Fibroblast of lung (primary cell): ENCODE measurements at places on chromosomes 1 and 21. TPM values are rescaled to one million over a fixed set of nuclear protein-coding genes. Genes with fewer than 3 reads are reported as not detected.

Gene ATG4C
- 10.3 and 12.1 TPM in 2 replicates for total RNA-seq

Gene CLDN17
- total RNA-seq: not detected in 2 replicates

Gene AMY1B
- total RNA-seq: not detected in 2 replicates

DNA sequence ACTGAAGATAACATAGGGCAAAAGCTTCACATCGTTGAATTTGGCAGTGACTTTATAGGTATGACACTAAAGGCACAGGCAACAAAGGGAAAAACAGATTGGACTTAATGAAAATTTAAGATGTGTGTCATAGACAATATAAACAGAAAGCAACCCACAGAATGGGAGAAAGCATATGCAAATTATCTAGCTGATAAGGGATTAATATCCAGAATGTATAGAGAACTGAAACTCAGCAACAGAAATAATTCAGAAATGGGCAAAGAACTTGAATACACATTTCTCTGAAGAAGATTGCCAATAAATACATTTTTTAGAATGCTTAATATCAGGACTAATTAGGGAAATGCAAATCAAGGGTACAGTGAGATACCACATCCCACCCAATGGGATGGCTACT is 55.2 kb upstream of the ANGPTL1 start:
- DNase-seq: no peak

DNA sequence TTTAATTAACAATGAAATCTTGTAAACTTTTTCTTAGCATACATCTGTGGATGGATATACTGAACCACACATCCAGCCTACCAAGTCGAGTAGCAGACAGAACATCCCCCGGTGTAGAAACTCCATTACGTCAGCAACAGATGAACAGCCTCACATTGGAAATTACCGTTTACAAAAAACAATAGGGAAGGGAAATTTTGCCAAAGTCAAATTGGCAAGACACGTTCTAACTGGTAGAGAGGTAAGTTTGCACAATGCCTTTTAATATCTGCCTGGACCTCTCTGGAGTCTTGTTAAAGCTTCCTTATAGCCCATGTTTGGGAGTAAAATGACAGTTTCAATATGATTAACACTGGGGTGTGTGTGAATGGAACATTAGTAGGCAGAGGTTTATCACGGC is 51.4 kb downstream of the MARK1 start:
- no peak for DNase-seq

DNA sequence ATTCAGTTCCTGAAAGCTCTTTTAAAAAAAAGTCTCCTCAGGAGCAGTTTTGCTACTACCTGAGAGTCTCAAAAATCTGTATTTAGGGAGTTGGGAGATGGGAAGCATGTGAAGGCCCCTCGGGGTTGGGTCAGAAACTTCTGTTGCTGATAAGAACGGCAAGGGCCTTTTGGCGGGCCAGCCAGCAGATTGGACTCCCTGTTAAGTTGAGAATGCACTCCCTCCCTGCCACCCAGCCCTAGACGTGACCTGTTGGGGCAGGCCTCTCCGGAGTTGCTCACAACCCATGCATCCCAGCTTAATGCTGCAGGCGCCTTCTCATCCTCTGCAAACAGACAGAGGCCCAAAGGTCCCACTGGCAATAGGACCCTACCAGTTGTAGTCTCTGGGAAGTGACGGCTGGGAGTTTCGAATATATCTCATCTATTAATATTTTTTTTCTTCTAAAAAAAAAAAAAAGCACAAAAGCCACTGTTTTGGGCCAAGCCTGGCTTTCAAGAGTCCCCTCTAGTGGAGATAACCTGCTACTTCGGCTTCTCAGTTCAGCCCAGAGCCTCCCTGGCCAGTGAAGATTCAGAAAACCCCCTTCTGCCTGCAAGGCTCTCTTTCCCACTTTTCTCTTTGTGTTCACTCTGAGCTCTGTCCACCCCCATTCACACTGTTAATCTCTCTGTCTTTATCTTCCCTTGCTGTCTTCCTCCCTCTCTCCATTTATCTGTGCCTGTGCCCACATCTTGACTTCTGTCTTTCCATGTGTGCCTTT is 5.3 kb downstream of the PLXNA2 start:
- peak; percentile 74 for DNase-seq

GRCh38 chr1:96845464-96845863 is 123.9 kb downstream of the PTBP2 start:
- no peak for DNase-seq

DNA sequence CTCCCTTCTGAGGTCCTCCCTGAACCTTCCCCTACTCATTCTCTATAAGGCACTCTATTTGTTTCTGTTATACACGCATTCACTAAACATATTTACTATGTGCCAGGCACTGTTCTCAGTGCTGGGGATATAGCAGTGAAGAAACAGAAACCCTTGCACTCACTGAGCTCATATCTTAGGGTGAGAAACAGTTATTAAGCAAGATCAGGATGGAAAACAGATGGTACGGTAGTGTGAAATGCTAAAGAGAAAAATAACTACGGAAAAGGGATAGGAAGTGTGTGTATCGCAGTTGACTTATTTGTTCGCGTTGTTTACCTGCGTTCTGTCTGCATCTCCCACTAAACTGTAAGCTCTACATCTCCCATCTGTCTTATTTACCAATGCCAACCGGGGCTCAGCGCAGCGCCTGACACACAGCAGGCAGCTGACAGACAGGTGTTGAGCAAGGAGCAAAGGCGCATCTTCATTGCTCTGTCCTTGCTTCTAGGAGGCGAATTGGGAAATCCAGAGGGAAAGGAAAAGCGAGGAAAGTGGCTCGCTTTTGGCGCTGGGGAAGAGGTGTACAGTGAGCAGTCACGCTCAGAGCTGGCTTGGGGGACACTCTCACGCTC is 572 bp downstream of the CYB5RL start:
- no peak for DNase-seq

- DNase-seq: no peak
Measured at GRCh38 chr1:227782226-227782625, 33.2 kb upstream of the PRSS38 start.

DNA sequence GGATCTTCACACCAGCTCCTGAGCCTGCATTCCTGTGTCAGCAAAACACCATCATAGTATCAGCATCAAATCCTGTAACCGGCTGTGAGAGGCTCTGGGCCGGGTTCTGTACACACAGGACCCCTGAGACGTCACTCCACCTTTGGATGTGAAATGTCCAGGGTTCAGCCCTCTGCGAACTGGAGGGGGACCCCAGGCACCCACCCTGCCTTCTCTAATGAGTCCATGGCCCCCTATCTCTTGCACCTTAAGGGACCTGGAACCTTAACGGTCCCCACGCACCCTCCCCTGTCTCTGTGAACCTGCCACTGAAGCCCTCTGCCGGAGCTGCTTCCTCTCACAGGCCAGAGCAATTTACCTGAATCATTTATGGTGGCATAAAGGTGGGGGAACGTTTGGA is 257.8 kb downstream of the NPHP4 start:
- DNase-seq: no peak

DNA sequence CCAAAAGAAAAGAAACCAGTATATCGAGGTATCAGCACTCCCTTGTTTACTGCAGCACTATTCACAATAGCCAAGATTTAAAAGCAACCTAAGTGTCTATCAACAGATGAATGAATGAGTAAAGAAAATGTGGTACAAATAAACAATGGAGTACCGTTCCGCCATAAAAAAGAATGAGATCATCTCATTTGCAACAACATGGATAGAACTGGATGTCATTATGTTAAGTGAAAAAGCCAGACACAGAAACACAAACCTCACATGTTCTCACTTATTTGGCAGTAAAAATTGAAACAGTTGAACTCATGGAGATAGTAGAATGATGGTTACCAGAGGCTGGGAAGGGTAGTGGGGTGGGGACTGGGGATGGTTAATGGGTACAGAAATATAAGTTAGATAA is 4.3 kb upstream of the GNG5 start:
- no peak for DNase-seq

GRCh38 chr1:201656311-201657032 is 117.5 kb downstream of the NAV1 start:
- peak; percentile 34 for DNase-seq

- DNase-seq: no peak
Measured at GRCh38 chr1:180636138-180636537, 4.3 kb downstream of the XPR1 start.

- DNase-seq: no peak
Measured at GRCh38 chr1:89171067-89171438, 4.8 kb downstream of the GBP7 start.
